Left colon (tissue), 2 donors: ENCODE measurements at places on chromosomes 5 and 9. TPM values are rescaled to one million over a fixed set of nuclear protein-coding genes. Genes with fewer than 3 reads are reported as not detected.

DNA sequence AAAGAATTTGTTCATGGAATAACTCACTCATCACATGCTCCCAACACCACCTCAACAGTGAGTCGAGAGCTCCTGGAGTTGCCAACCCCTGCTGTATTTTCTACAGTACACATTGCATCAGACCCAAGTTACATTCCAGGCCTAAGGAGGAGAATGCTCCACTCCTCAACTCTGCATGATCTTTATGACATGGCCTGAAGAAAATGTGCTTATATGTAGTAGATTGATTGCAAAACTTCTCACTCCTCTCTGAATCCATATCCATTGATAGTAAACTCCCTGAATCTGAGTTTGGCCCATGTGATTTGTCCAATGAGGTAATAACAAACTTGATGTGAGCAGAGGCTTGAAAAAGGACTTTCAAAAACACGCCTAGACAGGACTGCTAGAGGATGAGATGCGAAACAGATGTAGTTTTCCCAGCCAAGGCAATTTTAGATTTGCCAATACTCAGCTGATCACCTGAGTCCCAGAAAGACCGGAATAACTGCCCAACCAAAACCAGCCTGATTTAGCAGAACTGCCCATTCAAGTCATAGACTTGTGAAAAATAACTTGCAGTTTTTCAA, 29.0 kb upstream of the PAPPA start:
- no peak for DNase-seq

Gene ZNF608
- total RNA-seq, result 23.1 TPM

Gene SPINK7
- total RNA-seq, result not detected

Gene PTGS1
- total RNA-seq, result 7.8 TPM

Gene PHF24
- total RNA-seq, result 0.22 TPM

DNA sequence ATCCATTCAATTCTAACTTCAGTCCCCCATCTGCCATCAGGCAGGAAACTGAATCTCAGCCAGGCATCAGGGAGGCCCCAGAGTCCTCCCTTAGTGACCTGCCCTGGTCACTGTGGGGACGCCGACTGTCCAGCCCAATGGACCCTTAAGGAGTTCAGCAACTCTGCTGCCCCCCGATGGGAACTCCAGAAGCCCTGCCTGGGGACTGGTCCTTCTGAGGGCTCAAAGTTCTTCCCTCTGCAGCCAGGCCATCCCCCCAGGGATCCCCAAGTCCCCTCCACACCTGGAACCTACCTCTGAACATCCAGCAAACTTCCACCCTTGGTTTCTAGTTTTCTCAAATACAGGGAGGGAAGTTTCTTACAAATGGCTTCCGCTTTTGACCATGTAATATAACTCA, 76.8 kb downstream of the UBE2QL1 start:
- no peak for DNase-seq

DNA sequence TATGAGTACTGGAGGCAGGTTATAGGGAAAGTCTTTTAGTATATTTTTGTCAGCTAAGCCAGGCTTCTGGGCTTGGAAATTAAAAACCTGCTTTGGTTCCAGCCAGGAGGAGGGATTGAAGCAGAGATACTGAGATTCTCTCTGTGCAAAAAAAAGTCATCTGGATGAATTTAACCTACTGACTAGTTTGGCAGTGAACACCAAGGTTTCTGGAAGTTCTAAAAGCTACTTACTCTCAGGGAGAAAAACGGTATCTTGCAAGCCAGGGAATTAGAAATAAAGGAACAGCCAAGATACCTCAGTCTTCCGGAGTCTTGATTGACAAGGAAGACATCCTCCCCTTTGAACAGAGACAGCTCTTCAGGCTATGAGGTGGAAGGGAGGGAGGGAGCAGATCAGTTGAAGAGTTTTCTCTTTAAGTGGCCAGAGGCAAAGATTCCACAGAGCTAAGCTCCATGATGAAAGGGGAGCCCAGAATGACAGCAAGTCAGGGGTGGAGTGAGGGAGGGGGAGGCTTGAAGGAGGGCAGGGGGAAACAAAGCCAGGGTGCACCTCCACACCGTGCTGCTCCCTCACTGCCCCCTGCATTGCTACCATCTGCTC, 8.3 kb upstream of the ZBTB34 start:
- DNase-seq, result no peak

DNA sequence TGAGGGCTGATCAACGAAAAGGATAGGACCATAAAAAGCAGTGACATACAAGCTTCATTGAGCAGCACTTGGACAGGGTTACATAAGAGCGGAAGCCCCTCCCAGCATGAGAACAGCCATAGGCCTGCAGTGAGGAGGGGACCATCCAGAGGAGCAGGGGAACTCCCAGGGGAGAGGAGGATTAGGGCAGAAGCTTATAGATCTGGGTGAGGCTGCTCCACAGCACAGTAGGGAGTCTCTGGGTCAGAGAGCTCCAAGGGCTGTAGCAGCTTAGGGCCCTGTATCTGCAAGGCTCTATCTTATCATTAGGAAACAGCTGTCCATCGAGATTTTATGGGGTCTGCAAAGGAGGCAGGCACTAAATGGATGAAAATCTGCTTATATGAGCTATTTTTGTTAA, 186.6 kb downstream of the DOCK8 start:
- DNase-seq, result no peak

DNA sequence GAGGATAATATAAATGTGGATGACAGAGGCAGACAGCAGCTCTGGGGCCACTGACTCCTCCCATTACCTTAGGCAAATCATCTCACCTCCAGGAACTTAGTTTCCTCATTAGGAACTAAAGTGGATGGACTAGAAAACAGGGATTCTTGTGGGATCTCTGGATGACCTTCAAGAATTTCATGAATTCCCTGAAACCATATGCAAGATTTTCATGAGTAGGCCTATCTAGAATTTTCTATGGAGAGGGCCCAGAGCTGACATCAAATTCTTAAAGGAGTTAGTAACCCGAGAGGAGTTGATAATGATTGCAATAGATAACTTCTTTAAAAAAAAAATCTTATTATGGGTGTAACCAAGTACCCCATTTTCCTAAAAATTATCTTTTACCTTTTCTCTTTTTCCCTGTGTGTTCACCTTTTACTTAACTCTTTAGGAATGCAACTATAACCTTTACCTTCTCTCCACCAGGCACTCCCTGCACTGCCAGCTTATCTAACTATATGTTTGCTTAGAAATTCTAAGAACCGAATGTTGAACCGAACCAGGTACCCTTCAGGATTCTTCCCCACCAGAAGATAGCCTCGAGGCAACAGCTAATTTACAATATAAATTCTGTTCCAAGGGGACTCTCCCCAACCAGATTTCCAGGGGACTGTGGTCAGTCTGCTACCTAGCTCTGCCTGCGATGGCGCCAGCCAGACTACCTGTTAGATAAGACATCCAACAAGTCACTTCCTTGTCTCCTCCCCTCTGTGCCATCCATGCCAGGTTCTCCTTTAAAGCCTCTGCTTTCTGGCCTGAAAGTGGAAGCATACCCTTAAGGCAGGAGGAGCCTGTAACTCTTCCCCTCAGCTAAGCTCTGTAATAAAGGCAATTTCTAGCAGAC, 86.0 kb downstream of the GCNT4 start:
- peak; percentile 61 for DNase-seq

Gene PCDHGA9
- 1.6 TPM for total RNA-seq

GRCh38 chr5:67297376-67297775, 100.8 kb upstream of the CD180 start:
- DNase-seq, result no peak

DNA sequence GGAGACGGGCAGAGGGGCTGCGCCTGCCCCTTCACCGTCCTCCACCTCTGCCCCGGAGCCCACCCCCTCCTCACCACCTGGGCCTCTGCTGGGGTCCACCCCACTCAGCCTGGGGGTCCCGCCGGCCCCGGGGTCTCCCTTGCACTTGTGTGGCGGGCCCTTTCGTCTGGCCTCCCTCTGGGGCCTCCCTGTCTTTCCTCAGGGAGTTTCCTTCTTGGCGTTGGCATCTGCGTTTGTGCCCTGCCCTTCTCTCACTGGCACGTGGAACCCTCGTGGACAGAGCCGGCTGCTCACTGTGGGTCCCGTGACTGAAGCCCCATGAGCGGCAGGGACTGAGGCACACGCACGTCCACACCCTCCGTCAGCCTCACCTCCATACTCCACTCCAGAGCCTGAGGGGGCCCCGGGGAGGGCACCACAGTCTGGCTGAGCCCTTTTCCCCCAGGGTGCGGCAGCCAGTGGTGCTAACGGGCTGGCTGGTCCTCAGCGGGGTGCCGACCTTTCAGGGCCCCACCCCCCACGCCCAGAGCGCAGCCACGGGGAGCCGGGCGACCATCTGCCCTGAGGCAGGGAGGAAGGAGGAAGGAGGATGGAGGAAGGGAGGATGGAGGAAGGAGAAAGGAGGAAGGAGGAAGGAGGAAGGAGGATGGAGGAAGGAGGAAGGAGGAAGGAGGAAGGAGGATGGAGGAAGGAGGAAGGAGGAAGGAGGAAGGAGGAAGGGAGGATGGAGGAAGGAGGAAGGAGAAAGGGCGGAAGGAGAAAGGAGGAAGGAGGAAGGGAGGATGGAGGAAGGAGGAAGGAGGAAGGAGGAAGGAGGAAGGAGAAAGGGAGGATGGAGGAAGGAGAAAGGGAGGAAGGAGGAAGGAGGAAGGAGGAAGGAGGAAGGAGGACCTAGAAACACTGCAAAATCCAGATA, 53.0 kb upstream of the NRARP start:
- no peak for DNase-seq

Gene FAM153A
- total RNA-seq, result 8.5 TPM

Gene RMRP
- total RNA-seq, result 19,198 TPM

- no peak for DNase-seq
Measured at GRCh38 chr5:161944974-161945373, 97.1 kb downstream of the GABRA1 start.

DNA sequence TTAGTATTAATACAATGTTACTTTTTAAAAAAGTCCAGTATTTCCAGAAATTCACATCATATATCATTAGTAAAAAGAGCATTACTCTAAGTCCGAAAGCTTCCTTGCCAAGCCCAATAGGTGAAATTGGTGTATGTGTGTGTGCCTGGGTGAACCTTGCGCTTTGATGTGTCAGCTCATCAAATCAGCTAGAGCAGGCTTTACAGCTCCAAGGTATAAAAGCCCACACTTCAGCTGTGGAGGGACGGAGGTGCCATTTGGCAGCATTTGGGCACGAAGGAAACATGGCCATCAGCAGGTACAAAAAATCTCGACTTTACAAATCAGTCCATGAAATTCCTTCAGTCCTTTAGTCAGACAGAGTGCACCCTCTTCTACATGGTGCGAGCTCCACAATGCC, 76.5 kb upstream of the IL7R start:
- no peak for DNase-seq

- DNase-seq, result no peak
Measured at GRCh38 chr9:109382182-109382581, 61.3 kb upstream of the EPB41L4B start.

DNA sequence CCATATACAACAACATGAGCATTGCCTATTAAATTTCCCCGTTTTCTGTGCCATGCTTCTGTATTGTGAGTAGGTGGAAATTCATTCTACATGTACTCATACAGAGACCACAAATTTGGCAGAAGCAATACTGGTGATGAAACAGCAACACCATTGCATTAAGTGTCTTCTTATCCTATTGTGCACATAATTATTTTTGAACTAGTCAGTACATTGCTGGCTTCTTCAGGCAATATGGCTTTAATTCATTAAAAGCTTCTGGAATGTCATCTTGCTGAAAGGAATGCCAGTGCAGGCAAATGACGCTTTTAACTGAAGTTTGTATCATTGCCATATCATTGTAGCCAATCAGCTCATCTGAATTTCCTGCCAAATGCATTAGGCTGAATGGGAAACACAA, 82.6 kb downstream of the KIAA1958 start:
- no peak for DNase-seq

Gene WNT8A
- total RNA-seq, result not detected

- no peak for DNase-seq
Measured at GRCh38 chr5:156154757-156155156, 172.2 kb upstream of the SGCD start.

Gene RANBP3L
- not detected for total RNA-seq

- no peak for DNase-seq
Measured at GRCh38 chr9:130026583-130027340, 16.2 kb downstream of the FNBP1 start.

Gene ARL15
- 27.2 TPM for total RNA-seq

DNA sequence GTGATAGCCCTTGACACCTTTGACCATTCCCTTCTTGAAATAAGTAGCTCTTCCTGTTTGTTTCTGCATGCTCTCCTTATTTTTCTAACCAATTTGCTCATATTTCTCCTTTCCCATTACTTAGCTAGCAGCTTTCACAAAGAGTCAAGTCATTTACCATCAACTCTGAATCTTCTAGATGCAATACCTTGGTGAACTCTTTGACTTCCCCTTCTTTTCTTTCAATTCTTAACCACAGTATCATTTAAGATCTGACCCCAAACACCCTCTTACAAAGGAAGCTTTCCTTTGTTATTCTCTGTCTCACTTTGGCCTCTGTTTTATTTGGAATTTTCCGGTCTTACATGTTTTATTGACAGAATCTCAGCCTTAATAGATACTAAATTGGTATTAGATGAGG, 14.0 kb downstream of the NFX1 start:
- no peak for DNase-seq

Gene RAB3C
- total RNA-seq, result 2.2 TPM

GRCh38 chr5:78243091-78243490, 51.4 kb downstream of the AP3B1 start:
- no peak for DNase-seq

- peak; percentile 92 for DNase-seq
Measured at GRCh38 chr9:89435071-89435823, 62.7 kb downstream of the SEMA4D start.

DNA sequence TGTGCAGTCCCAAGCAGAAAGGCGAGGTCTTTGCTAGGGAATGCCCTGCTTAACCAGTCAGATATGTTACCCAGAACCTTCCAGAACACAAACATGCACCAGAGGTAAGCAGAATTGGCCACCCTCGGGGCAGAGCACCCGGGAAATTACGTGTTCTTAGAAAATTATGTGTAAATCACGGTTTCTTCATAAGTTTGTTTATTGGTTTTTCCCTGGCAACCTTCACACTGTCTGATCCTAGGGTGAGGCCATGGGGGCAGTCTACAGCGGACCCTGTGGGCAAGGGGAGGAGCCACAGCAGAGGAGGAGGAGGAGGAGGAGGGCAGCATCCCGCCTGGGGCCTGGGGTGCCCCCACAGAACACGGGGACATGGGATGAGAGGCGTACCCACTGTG, 31.4 kb downstream of the RXRA start:
- no peak for DNase-seq

DNA sequence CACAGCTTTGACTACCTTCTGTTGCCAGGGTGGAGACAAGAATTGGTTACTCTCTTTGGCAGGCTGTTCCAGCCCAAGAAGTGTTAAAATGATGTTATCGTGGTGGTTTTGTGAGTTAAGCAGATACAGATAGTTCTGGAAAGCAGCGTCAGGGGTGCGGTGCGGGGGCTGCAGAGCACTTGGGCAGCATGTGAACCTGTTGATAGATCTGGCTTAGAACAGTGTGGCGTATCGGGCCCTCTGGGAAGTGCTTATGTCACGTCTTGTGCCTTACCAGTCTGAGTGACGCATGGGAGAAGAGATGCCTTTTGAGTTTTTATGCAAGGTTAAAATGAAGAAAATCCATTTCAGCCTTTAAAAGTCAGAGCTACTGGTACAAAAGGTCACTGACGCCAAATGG, 152.5 kb downstream of the PRKACG start:
- DNase-seq, result no peak
